ENCODE measurements at places on chromosomes 1 and 21.
A peak's percentile ranks its signal among the peaks of the same experiment; 100 is the strongest.

DNA sequence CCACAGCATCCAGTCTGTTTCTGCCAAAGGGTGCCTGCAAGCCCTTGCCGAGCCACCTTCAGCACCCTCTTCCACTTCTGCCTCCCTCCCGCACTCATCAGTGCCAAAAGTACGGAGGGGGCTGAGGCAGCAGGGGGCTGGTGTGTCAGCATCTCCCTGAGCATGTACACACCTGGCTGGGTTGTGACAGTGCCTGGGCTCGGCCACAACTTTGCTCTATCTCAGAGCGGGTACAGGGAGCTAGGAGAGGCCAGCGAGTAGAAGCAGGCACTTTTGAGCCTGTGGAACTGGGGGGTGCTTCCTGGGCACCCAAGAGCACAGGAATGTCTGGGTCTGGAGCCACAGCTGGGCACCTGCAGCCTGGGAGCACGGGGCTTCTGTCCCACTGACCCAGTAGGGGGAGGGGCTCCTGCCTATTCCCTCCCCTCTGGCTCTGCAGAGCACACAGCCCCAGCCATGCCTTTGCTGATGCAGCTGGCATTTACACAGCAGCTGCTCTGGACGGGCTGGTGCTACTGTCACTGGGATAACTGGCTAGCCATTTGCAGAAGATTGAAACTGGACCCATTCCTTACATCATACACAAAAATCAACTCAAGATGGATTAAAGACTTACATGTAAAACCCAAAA is 319.8 kb upstream of the RRP15 start:
- no peak for DNase-seq

DNA sequence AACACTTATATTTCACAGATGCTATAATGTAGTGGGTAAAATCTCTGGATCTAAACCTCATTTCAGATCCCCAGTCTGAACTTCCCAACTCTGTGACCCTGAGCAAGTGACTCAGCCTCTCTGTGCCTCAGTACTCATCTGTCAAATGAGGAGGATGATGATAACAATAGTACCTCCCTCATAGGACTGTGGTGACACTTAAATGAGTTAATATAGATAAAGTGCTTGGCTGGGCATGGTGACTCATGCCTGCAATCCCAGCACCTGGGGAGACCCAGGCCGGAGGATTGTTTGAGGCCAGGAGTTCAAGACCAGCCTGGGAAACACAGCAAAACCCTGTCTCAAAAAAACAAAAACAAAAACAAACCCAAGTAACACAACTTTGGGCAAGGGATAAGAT is 4.7 kb upstream of the ECE1 start:
- peak; percentile 7 for DNase-seq

DNA sequence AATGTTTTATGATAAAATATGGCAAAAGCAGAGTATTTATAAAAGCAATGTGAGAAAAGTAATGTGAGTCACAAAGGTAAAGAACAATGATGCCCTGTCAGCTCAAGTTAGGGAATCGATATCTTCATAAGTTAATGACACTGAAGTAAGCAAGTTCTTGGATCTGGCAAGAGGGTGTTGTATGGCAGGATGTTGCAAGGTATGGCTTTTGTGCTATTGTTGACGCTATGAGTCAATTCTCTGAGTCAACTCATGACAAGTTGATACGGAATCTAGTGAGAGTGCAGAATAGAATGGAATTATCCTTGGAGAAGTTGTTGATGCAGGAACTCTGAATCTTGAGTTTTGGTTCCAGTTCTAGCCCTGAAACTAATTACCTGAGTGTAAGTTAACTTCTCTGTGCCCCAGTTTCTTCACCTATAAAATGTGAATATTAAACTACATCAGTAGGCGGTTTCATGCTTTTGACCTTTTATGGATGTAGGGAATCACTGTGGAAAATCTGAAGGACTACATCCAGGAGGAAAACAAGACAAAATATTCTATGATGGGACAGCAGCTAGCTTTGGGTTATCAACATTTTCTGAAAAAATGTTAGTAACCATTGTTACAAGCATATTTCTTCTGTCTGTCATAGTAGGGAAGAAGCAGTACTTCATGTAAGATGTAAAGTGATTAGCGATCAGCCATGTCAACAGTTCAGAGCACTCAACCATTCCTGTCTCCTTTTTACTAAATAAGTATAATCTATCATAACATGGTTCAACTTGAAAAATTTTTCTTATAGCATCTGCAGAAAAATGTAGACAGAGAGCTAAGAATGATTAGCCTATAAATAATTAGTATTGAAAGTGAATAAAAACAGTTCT is 96.9 kb downstream of the ATP6V1G3 start:
- peak; percentile 85 for DNase-seq

DNA sequence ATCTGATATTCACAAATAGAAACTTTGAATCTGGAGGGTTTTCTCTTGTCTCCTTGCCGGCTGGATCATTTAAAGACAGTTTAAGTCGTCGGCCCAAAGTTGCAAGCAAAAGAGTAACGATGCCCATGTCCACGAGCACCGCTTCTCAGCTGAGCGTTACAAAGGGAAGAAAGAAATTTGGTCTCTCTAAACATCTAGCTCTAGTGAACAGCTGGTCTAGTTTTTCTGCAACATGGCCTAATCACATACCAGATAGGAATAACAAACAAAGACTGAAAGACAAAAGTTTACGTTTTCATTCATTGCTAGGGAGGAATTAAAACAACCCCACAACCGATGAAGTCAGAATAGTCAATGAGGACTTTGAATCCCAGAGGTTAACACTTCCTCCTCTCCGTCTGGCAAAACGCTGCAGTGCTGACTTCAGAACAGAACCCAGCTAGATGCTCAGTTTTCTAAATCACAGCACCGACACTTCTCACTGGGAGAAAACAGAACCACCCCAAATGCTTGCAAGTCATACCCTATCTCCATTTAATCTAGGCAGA is 69.4 kb downstream of the NTPCR start:
- no peak for DNase-seq

DNA sequence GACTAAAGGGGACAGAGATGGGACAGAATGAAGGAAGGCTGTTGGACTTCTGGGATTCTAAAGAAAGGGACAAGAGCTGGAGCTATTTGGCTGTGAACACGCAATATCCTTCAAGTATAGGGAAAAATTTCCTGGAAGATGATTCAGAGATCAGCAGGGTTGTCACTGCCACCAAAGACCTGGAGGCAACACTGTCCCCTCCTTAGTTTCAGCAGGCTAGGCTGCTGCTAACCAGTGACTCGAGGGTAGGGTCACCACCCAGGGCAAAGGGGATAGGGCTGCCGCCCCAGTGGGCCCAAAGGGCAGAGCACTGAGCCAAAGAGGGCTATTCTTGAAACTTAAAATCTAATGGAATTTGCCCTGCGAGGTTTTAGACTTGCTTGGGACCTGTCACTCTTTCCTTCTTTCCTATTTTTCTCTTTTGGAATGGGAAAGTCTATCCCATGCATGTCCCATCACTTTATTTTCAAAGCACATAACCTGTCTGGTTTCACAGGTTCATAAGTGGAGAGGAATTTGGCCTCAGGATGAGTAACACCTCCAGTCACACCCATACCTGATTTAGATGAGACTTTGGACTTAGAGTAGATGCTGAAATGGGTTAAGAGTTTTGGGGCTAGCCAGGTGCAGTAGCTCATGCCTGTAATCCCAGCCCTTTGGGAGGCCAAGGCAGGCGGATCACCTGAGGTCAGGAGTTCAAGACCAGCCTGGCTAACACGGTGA is 11.9 kb downstream of the IFNLR1 start:
- DNase-seq = no peak

DNA sequence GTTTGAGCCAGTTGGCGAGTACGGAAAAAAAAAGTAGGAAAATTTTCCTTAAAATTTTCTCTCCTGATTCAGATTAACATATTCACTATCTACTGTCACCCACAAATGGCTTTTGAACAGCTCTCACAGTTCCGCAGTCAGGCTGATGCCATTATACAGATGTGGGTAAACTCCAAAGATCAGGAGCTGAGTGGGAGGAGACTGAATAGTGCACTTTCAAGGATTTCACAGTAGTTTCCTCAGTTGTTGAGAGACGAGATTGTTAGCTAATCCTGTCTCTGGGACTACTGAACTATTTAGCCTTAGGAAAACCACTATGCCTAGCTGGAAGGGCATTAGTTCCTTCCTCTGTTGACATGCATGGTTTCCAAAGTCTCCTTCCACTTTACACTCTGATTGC is 3.2 kb upstream of the DISP1 start:
- DNase-seq = no peak

DNA sequence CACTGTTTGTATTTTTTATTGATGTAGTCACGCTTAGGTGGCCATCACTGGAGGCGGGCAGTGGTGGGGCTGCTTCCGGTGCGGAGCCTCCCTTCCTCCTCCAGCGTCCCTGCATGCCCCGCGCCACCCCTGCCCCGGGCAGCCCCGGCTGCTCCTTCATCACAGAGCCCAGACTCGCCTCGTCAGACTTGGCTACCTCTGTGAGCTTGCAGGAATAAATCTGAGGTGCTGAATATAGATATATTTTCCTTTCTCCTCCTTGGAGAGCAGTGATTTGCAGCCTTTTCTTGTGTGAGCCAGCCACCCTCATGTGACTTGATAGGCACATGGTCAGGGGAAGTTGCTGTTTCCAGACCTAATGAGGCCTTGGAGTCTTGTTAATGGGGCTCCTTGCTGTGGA is 412.7 kb upstream of the VAMP3 start:
- no peak for DNase-seq

GRCh38 chr1:229066591-229066990 is 204.3 kb upstream of the RAB4A start:
- no peak for DNase-seq

DNA sequence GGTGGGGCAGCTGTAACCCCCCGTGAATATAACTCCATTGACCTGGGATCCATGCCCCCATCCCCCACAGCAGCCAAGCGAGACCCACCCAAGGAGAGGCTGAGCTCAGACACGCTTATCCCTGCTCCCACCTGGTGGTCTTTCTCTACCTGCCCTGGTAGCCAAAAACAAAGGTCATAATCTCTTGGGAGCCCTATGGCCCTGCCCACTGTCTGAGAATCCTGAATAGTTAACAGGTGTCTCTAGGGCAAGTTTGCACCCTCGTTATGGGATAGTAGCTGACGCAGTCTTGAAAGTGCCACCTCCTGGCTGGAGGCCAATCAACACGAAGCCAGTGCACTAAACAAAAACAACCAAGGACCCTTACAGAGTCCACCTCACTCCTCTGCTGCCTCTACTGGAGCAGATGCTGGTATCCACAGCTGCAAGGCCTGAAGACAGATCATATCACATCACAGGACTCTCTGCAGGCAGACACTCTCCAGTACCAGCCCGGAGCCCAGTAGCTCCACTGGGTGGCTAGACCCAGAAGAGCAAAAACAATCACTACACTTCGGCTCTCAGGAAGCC is 134.3 kb upstream of the C1orf174 start:
- no peak for DNase-seq

GRCh38 chr1:223052931-223053330 is 90.1 kb downstream of the TLR5 start:
- DNase-seq = no peak

- no peak for DNase-seq
These were observed 2.9 kb upstream of the TSPAN2 start for GRCh38 chr1:115092175-115092574.

DNA sequence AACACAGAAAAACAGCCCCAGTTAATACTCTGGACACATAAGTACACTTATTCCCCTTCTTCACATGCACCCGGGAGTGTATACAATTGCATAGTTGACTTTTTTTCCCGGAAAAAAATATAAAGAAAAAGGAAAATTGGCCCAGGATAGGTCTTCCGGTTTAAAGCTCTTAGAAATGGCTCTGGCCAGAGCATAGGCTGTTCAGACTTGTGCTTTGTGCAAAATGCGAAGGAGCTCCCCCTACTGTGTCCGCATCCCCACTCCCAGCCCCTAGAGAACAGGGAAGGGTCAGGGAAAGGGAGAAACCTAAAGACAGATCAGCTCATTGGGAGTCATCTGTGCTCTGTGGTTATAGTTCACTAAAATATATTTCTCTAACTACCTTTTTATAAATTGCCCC is 5.5 kb upstream of the MTMR11 start:
- no peak for DNase-seq

GRCh38 chr1:201599548-201599947 is 60.6 kb downstream of the NAV1 start:
- DNase-seq = no peak

GRCh38 chr1:42335809-42336518 is 929 bp upstream of the FOXJ3 start:
- DNase-seq = peak; percentile 50

DNA sequence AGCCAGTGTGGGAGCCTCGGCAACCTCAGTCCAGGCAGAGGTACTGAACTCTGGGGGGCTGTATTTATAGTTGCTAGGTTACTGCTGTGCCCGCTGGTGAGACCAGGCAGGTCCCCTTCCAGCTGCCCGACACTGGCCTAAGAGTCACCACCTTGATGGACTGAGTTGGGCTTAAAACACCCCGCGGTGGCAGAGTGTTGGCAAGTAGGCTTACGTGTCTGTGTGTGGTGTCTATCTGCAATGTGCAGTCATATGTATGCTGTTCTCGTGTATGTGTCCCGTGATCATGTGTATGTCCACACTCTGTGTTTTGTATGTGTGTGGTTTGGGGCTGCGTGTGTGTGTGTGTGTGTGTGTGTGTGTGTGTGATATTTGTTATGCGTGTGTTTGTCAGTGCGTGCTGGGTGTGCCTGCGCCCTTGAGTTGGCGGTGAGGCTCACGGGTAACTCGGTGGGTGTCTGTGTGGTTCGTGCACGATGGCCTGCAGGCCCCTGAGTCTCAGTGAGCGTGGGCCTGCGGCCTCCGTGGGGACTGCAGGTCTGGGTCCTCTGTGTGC is 65.5 kb downstream of the MEF2D start:
- no peak for DNase-seq

DNA sequence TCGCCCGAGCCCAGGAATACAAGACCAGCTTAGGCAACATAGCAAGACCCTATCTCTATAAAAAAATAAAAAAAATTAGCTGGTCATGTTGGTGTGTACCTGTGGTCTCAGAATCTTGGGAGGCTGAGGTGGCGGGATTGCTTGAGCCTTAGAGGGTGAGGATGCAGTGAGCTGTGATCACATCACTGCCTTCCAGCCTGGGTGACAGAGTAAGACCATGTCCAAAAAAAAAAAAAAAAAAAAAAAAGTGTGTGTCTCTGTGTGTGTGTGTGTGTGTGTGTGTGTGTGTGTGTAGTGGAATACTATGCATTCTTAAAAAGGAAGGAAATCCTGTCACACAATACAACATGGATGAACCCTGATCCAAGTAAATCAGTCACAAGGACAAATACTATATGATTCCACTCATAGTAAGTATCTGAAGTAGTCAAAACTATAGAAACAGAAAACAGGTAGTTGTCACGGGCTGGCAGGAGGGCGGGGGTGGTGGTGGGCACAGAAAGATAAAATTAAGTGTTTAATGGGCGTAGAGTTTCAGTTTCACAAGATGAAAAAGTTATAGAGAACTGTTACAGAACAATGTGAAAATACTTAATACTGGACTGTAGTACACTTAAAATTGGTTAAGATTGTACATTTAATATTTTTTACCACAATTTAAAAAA is 47.8 kb downstream of the SELENOF start:
- no peak for DNase-seq

DNA sequence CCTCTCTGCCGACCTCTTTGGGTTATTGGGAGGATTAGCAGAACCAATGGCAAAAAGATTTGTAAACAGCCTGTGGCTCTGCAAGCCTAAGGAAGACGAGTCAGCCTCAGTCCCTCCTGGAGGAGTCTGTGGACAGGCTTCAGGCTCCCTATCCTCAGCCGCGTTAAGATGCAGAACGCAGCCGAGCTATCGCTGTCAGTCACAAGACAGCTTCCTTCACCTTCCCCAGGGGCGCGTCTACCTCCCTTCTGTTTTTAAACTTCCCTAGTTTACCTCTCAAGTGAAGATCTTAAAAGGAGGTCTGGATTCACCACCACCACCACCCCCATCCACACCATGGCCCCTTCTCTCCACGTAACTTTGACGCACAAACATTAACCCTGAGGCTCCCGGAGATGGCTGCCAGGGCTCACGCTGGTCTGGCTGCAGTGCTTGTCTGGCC is 738 bp downstream of the CAMK1G start:
- no peak for DNase-seq
